ENCODE measurements at places on chromosomes 6 and 20.

- no peak for DNase-seq
Measured at GRCh38 chr6:12911427-12911826, 194.9 kb downstream of the PHACTR1 start.

GRCh38 chr20:63696306-63696627, 185 bp upstream of the TNFRSF6B start:
- DNase-seq, result no peak

DNA sequence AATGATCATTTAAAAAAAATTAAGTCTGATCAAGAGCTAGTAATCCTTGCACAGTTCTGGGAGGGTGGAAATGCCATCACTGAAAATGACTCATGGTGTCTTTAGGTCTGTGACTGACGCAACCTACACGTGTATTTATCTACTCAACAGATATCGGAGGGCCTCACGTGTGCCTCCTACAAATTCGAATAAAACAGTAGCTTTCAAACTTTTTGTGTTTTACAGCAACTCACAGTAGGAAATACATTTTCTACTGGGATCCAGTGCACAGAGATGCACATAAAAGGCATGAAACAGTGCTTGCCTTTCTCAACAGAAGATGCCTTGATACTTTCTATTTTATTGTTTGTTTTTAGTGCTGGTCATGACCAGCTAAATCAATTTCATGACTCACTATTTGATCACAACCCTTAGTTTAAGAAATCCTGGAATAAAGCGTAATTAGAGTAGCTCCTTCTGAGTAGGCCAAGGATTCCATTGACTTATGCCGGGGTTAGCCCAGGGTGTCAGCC, 210.0 kb upstream of the SNX9 start:
- DNase-seq, result no peak

DNA sequence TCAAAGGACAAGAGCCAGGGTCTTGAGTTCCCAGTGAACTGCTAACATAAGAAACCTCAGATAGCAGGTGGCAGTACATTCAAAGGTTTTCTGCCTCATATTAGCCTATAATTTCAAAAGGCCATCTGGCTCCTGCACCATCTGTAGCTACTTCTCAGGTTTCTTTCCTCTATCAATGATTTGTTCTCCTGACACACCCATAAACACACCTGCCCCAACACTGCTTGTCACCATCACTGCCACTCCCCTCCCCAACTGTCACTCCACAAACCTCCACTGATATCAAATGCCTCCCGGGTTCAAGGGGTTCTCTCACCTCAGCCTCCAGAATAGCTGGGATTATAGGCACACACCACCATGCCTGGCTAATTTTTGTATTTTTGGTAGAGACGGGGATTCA, 152.7 kb upstream of the SLC22A16 start:
- no peak for DNase-seq

DNA sequence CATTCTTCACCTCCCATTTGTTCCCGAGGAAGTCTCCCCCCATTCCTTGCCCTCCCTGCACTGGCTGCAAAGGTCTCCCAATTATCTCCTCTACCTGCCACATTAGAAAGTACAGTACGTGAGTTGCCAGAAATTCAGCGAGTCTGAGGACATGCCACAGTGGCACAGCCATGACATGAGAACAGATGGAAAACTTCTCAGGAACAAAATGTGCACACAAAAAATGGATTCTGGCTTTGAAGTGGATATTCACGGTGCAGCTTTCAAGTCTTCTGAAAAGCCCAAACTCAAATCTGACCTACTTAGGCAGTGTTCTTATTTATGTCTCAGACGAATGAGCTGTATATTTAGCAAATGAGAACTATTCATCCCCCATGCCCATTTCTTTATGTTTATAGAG, 269.1 kb upstream of the ARID1B start:
- DNase-seq, result no peak

DNA sequence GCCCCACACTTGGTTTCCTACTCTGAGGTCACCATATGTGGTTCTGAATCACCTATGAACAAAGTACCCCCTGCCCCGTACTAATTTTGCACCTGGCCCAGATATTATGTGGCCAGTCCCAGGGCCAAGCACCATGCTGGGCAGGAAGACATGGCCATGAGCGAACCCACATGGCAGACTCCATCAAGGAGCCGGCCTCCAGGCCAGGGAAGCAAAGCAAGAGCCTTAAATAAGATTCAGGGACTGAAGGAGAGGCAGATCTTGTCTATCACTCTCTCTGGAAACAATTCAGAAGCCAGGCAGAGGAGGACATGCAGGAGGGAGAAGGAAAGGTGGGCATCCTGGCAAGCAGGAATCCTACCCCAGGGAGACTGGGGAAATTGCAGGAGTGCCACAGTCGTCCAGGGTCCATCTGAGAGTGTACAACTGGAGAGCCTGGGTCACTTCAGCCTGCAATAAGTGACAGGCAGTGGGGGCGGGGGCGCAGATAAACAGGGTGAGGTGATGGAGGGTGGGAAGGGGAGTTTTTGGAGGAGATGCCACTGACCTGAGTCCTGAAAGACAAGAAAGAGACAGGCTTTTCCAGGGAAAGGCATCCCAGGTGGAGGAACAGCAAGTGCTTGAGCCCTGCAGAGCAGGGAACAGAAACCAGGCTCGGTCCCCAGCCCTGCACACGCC, 2.1 kb upstream of the BMP7 start:
- DNase-seq, result no peak

GRCh38 chr20:59148701-59149493, 14.7 kb upstream of the ZNF831 start:
- no peak for DNase-seq

DNA sequence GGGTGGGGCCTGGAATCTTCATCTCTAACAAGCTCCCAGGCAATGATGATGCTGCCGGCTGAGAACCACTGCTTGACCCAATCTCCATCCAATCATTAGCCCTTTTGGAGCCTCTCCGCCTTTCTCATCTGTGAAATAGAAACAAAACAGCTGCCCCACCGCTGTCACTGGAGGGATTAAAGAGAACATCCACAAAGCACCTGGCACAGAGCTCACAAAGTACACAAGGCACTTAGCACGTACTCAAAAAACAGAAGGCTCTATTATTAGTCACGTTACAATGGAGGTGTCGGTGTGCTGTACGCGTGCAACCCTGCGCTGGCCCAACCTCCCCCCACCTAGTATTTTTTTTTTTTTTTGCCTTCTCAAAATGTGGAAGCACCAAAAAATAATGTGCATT, 213.5 kb upstream of the ARID1B start:
- no peak for DNase-seq

DNA sequence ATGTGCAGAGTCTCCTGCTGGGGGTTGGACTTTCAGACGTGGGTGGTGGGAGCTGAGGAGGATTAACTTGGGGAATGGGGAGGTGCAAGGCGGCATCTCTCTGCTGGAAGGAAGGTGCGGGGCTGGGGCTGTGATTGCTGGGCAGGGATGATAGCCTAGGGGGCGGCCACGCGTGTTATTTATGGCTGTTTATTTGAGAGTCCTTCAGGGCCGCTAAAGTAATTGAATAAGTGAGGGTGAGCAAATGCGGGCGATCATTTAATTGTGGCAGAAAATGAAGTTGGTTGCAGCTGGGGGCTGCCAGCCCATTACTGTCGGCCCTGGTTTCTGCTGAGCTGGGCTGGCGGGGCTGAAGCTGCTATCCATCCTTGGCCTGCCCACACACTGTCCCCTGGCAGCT, 7.5 kb upstream of the IP6K3 start:
- DNase-seq, result no peak

GRCh38 chr20:37123441-37123840, 27.6 kb upstream of the RBL1 start:
- DNase-seq, result no peak

- DNase-seq, result no peak
Measured at GRCh38 chr6:165716886-165717285, 53.8 kb upstream of the PDE10A start.

- DNase-seq, result no peak
Measured at GRCh38 chr20:53157443-53158408, 185.6 kb downstream of the TSHZ2 start.

GRCh38 chr20:59788811-59789397, 144.5 kb downstream of the SYCP2 start:
- no peak for DNase-seq

DNA sequence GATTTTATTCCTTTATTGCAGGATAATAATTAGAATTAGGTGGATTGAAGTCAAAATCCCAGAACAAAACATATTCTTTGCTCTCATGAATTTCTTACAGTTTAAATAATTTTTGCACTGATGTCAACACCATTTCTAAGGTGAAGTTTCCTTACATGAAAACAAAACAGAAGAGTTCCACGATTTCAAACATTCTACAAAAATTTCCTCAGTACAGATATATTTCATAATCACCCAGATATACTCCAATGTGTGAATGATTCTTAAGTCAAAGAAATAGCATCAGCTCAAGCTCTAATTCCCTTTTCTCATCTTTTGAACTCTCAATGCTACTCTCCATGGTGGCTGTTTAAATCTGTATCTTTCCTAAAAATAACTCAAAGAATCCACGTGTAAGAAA, 39.5 kb upstream of the THBS2 start:
- DNase-seq, result no peak

DNA sequence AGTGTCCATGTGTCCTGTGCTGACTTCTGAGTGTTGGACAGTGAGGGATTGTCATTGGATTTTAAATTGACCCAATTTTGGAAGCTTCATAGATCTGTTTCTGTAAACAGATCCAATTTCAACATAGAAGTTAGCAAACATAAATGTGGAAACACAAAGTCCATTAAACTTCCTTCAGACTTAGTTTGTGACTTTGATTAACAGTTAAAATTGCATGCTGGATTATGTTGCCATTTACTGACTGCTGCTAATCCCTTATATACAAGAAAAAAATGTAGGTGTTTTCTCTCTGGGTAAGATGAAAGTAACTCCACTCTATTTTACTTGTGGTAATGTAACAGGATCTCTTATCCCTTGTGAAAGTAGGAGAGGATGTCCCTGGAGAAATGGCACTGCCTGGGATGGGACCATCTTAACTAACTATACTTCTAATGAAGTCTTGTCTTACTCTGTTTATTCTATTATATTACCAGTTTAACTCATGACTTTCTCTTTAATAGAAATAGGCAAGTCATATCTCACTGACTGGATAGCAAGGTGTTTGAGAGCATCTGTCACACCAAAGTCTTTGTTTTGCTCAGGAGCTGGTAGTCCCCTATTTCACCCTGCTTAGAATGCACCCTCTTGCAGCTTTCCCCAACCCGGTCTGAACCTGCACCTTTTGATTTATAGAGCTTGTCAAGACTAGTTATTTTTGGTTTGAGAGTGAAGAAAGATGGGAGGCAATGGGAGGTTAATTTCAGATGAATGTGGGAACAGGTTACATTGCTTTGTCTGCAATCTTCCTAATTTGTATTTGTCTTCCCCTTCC, 7.2 kb downstream of the TPX2 start:
- DNase-seq, result no peak

- DNase-seq, result no peak
Measured at GRCh38 chr6:95133578-95133977, 443.8 kb upstream of the MANEA start.

- no peak for DNase-seq
Measured at GRCh38 chr6:159056899-159057298, 12.1 kb upstream of the TAGAP start.

DNA sequence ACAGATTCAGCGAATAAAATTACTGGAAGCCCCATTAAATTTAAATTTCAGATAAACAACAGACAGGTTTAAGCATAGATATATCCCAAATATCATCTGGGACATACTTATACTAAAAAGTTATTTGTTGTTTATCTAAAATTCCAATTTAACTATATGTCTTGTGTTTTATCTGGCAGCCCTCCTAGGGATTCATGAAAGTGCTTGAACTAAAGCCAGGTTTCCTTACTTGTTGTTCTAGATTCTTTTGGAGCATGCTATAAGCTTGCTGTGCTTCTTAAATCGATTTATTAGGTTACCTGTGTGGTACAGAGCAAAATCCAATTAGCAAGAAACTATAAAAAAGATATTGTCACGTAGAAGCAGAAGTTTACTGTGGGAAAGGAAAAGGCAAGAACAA, 202.5 kb upstream of the GMDS start:
- no peak for DNase-seq

- no peak for DNase-seq
Measured at GRCh38 chr6:43089467-43089866, 13.4 kb downstream of the PTK7 start.

- DNase-seq, result no peak
Measured at GRCh38 chr6:28693033-28693750, 167.5 kb downstream of the GPX5 start.

- no peak for DNase-seq
Measured at GRCh38 chr6:118705544-118706491, 54.4 kb upstream of the CEP85L start.

GRCh38 chr6:143187238-143187923, 126.7 kb downstream of the AIG1 start:
- DNase-seq, result no peak

- DNase-seq, result no peak
Measured at GRCh38 chr6:136685540-136686108, 106.7 kb downstream of the MAP3K5 start.

GRCh38 chr6:53263917-53264316, 84.8 kb downstream of the ELOVL5 start:
- no peak for DNase-seq

- DNase-seq, result no peak
Measured at GRCh38 chr6:42958125-42958524, 2.4 kb upstream of the GNMT start.

DNA sequence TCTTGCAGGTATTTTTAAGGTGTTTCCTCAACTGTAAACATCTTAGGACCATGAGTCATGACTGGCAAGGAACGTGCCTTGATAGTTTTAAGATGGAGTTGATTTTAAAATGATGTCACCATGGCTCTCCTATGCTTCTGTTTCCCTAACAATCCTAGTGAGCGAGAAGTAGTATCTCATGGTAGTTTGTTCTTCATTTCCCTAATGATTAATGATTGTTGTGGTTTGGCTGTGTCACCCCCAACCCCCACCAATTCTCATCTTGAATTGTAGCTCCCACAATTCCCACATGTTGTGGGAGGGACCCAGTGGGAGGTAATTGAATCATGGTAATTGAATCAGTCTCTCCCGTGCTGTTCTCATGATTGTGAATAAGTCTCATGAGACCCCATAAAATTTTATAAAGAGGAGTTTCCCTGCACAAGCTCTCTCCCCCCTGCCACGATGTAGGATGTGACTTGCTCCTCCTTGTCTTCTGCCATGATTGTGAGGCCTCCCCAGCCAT, 16.8 kb upstream of the BNIP5 start:
- no peak for DNase-seq

GRCh38 chr20:46546298-46546697, 4.2 kb downstream of the OCSTAMP start:
- no peak for DNase-seq

All from activated T-cell treated with anti-CD3 and anti-CD28 coated beads for 4 hours (primary cell).